Body of pancreas (tissue), 4 donors: ENCODE measurements at places on chromosomes 4 and X.

DNA sequence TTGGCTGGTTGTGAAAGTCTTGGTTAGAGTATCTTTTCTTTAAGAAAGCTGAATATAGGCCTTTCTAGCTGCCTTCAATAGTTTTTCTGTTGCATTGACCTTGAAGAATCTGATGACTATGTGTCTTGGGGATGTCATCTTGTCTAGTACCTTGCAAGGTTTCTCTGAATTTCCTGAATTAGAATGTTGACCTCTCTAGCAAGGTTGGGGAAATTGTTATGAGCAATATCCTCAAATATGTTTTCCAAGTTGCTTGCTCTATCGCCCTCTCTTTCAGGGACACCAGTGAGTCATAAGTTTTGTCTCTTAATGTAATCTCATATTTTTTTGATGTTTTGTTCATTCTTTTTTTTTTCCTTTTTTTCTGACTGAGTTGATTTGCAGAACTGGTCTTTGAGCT lies 194.7 kb downstream of the RAB28 start:
- DNase-seq, result no peak

GRCh38 chr4:43339435-43339834 lies 446.9 kb downstream of the GRXCR1 start:
- no peak for DNase-seq

- no peak for DNase-seq
Measured at GRCh38 chr4:1667273-1667672, 16.8 kb downstream of the FAM53A start.

DNA sequence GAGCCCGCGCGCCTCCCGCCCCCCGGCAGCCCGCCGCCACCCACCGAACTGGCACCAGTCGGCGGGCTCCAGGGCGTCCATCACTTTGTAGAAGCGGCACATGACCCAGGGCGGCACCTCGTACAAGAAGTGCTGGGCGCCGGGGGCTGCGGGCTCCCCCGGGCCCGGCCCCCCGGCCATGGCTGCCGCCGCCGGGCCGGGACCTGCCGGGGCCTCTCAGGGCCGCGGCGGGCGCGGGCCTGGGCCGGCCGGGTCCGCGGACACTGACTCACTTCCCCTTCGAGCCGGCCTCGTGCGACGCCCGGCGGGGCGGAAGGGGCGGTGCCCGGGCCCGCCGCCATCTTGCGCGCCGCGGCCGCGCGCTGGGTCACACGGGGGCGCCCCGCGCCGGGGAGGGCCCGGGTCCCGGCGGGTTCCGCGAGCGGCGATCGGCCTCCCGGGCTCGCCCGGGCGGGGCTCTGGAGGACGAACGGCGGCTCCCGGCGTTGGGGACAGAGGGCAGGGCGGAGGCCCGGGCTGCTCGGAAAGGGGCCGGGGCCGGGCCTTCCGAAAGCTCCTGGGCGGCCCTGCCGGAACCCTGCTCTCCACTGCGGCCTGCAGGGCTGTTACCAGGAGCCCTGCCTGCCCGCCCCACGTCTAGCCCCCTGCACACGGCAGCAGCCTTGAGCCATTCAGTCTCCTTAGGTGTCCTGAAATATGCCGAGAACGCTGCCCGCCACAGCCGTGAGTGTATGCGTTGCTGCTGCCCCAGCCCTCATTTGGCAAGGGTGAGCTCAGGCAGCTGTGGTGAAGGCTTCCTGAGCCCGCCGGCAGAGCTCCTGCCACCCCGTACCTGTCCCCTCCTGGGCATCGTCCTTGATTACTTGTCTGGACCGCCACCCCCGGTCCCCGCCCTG lies at the start of gene IRAK1:
TSS of gene IRAK1 (minus strand) at position 270 of the 896 bp plus-strand sequence. CDS start at position 180, 90 bp downstream.
- DNase-seq, result peak; percentile 53

DNA sequence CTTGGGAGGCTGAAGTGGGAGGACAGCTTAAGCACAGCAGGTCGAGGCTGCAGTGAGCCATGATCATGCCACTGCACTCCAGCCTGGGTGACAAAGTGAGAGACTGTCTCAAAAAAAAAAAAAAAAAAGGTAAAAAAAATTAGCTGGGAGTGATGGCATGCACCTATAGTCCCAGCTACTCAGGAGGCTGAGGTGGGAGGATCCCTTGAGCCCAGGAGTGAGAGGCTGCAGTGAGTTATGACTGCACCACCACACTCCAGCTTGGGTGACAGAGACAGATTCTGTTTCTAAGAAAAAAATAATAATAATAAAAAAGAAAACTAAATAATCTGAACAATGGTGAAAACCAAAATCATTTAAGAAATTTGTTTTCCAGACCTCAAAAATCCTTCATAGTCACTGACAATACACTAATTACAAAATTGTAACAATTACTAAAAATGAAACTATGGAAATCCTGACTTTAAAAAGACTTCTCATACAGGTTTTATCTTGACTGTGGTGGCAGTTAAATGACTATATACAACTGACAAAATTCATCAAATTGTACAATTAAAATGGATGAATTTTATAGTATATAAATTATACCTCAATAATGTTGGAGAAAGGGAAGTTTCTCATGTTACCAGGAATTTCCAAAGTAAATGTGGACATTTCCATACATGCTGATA lies 31.3 kb downstream of the PHF8 start:
- no peak for DNase-seq

GRCh38 chrX:10576777-10577447 lies 43.5 kb downstream of the MID1 start:
- no peak for DNase-seq
